CD14-positive monocyte (primary cell): ENCODE measurements at places on chromosomes 5 and 9.

- DNase-seq: no peak
Observed at GRCh38 chr9:9961487-9961886, 651.3 kb downstream of the PTPRD start.

DNA sequence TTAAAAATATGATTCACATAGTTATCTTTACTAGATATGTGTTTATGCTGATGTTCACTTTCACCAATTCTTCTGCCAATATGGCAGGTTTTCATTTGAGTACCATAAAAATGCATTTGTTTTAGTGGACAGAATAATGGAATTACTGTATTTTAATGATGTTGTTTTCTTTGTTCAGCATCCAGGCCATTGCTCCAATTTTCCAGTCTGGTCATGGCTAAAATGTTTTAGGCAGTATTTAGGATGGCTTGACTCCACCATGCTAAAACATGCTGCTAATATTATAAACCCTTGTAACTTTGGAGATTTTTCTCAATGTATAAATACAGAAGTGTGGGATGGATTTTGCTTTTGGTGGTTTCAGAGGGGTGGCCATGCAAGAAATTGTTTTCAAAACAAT lies 273.0 kb upstream of the RPS23 start:
- DNase-seq: no peak

GRCh38 chr9:34322899-34323591 lies 6.0 kb downstream of the KIF24 start:
- DNase-seq: no peak

DNA sequence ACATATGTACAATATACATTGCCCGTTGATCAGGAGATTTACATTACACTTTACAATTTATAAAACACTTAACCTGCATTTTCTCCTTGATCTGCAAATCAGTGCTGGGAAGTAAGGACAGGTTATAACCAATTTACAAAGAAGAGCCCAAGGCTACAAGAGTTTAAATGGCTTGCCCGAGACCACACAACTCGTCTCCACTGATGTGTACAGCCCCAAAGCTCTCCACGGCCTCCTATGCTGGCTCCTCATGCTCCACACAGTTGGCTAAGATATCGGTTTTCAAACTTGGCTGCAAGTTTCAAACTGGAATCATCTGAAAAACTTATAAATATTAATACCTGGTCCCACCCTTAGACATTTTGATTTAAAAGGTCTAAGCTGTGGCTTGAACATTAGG lies 10.3 kb downstream of the ACTL7B start:
- no peak for DNase-seq

DNA sequence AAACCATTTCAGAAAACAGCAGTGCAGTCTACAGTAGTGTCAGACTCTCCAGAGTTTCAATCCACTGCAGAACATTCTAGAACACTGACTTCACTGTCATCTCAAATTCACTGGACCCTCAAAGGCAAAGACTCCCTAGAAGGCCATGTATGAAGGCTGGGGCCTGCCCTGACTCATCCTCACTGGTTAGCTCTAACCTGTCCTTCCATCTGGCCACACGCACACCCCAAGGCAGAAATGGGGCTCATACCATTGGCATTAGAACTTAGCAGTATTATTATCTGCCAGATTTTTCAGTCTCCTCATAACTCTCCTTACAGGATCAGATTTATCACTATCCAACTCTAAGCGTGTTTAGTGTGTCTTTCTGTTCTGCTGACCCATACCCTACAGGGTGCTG lies 20.4 kb downstream of the S1PR3 start:
- DNase-seq: no peak

DNA sequence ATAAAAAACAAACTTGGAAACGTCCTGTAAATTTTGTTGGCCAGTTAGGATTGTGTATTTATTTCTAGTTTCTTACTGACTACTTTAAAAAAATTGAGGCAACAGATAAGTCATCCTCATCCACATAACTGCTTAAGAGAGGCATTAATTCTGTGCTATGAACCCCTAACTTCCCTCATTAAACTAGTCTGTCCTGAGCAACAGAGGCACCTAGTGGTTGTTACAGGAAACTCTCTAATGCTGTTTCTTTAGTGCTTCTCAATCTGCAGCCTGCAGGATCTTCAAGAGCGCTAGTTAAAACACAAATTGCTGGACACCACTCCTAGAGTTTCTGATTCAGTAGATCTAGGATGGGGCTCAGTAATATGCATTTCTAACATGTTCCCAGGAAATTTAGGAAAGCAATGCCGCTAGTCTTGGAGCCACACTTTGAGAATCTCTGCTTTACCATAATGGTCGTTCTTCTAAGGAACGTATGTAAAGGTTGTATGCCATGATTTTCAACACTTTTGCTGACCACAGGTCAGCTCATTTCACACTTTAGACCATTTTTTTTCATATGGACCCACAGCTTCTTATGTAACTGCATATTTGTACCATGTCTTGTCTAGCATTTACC lies 410.1 kb upstream of the SMARCA2 start:
- no peak for DNase-seq

GRCh38 chr5:136145030-136145429 lies 12.4 kb downstream of the SMAD5 start:
- DNase-seq: no peak

DNA sequence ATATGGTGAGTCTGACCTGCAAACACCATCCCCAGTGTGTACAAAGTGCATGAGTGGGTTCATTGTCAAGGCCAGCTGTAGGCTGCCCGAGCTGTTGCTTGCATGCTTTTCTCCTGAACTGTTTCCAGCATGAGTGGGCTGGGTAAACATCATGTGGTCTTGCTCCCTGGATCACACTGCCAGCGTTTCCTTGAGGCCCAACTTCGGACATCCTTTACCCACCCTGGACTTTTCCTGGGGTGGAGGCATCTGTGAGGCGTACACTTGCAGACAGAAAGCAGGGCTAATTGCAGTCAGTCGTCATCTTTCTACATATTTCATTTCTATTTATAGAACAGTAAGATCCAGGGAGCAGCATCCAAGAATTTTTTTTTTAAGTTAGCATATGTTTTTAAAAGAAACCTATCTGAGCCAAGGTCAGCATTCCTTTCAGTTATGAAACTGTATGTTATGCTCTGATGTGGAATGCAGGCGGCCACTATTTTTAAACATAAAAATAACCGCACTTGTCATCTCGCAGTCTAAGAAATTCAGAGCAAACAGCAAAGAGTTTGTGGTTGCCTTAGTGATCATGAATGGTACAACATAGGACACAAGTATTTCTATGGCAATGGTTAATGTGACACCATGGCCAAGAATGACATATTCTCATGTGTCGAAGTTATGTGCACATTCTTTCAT lies 106.5 kb upstream of the DMRT1 start:
- DNase-seq: no peak

DNA sequence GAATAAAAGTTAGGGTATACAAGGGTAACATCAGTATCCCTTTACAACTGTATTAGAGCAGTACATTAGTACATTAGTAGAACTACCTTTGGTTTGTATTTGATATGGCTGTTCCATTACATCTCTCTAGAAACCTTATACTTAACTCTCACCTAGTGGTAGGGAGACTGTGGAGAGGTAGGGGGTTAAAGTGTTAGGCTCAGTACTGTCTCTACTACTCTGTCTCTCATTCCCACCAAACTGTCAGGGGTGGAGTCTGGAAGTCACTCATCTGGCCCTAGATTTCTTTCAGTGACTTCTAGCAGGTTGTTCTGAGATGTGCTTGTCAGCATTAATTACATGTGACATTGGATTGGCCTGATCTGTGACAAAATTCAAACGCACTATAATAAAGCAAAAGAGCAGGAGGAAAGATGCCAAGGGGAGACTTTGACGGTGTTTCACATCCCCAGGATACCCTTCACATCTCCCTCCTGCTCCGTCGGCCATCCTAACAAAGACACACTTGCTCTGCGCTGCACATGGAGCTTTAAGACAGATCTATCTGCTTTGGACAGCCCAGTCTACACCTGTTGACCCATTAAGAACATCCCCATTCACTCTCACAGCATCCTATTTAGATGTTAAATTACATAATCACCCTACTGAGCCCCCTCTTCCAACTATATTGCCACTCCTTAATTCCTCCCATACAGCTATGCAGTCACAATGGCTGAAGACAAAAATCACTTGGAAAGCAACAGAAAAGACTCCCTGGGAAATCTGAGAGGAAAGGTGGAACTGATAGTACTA lies 1043.0 kb upstream of the DMAC1 start:
- no peak for DNase-seq

DNA sequence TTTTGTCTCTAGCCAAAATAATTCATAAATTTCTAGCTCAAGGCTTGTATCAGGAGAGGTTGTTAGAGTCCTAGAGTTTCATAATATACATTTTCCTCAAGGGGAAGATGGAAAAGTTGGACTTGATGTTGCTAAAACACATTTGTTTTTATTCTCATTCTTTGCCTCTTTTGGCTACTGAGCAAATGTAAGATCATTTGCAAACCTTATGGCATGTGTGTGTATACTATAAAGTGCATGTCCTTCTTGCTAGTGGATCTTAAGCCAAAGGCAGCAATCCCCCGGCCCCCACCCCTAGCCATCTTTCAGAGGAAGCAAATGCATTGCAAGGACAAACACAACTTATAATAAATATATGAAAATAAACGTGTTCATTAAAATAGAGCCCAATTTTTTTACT lies 43.0 kb downstream of the ADAMTSL1 start:
- no peak for DNase-seq

GRCh38 chr5:127299678-127300077 lies 9.1 kb downstream of the MEGF10 start:
- DNase-seq: no peak

GRCh38 chr9:116124472-116125040 lies 29.0 kb upstream of the PAPPA start:
- no peak for DNase-seq

DNA sequence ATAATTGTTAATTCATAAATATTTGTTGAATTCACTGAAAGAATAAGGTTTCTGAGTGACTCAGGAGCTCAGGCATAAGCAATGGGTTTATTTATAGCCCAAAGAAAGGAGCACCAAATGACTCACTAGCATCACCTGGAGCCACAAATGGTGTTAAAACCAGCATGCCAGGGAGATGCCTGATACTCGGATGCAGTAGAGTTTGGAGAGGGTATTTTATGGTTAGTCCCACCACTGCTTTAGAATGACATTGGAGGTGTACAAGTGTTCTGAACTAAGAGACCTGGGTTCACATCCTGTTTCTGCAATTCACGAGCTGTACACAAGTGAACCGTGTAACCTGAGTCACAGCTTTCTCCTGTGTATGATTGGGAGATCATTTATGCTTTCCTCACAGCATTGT lies 25.2 kb downstream of the CCL28 start:
- no peak for DNase-seq

GRCh38 chr5:147699496-147700088 lies 82.9 kb downstream of the JAKMIP2 start:
- no peak for DNase-seq

DNA sequence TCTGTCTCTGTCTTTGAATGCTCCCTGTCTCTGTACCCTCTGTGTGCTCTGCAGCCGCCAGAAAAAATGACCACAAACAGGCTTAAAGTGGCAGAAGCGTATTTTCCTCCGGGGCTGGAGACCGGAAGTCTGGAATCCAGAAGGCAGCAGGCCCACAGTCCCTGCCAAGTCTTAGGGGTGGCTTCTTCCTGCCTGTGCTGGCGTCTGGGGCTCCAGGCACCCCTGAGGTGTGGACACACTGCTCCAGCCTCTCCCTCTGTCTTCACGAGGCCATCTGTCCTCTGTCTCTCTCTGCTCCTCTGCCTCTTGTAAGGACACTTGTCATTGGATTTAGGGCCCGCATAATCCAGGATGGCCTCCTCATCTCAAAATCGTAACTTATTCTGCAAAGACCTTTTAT lies 298.4 kb upstream of the IRX4 start:
- DNase-seq: no peak

DNA sequence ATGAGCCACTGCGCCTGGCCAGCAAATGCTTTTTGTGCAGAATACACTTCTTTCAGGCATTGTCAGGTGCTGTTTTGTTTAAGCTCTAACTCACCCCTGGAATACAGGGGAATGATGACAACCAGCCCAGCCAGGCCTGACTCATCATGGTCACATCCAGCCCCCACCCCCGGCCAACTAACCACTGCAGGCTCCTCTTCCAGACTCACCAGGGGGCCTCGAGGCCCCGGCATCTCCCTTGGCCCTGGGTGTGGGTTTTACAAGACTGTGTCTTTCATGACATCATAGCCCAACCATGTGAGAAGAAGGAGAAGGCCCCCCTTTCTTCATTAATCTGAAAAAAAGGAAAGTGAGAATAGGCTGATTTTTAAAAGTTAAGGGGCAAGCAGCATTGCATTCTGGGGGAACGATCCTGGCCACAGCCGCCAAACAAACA lies 35.5 kb downstream of the OLFML2A start:
- DNase-seq: no peak

- no peak for DNase-seq
Observed at GRCh38 chr9:4799775-4800174, 7.0 kb downstream of the RCL1 start.

DNA sequence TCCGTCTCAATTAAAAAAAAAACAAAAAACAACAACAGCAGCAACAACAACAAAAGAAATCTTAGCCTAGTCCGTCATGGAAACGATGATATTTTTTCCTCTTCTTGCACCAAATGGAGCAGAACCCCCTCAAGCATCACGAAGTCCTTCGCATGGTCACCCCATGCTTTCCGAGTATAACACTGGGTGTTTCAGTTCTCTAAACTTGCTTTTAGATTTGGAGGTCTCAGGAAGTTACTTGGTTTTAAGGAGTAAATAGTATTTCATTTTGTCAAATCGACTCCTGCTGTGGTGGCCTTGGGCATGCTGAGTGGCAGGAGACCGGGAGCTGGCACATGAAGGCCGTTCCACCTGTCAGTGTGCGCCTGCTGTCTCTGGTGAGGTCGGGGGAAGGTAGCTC lies 118.5 kb upstream of the CACNA1B start:
- DNase-seq: no peak

DNA sequence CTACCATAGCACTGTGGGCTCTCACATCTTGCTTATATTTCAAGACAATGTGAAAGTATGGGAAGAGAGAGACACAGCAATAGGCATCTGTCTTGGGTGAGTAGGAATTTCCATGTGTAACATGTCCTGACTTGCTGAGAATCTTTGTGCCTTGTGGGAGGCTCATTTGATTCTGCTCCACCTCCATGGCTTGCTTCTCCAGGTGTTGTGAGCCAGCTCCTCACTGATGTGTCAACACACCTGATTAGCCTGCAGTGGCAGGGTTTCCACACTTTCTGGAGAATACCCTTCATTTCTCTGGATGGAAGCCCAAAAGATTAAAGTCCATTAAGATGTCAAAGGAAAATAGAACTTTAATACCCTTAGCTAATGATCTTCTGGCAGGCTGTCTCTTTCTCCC lies 613.6 kb downstream of the ZNF608 start:
- DNase-seq: no peak

DNA sequence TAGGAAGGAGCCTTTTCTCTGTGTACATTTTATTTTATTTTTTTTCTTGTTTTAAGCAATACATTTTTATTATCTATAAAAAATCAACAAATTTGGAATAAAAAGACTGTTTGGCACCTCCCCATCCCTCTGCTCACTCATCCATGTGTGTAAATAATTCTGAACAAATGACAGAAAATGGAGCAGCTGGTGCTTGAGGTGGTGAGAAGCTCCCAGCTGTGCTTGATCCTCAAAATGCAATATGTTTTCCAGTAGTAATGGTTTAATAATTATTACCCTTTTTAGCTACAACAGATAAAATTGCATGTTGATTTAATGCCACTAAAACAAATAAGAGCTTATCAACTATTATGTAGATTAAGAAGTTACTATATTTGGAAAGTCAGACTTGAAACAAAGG lies 132.5 kb downstream of the CDH18 start:
- no peak for DNase-seq

GRCh38 chr5:132056610-132057497 lies 3.6 kb upstream of the IL3 start:
- no peak for DNase-seq
